ENCODE measurements at places on chromosomes 3 and 15. TPM values are rescaled to one million over a fixed set of nuclear protein-coding genes. Genes with fewer than 3 reads are reported as not detected.

The SLC27A2 gene
- 54.0 TPM for total RNA-seq

The GCNT3 gene
- not detected for total RNA-seq

The CCRL2 gene
- 10.0 TPM for total RNA-seq

The MAPKBP1 gene
- 33.1 TPM for total RNA-seq

The EPHA3 gene
- not detected for total RNA-seq

GRCh38 chr3:171850320-171850959 lies 7.3 kb downstream of the TMEM212 start:
- no peak overlapping the region for H3K27ac ChIP-seq
- H3K36me3 ChIP-seq = peaks cover 7% of the 10 kb centered on the region
- peaks cover 20% of the 10 kb centered on the region for H3K27me3 ChIP-seq
- peaks cover 17% of the 10 kb centered on the region for H3K4me1 ChIP-seq

DNA sequence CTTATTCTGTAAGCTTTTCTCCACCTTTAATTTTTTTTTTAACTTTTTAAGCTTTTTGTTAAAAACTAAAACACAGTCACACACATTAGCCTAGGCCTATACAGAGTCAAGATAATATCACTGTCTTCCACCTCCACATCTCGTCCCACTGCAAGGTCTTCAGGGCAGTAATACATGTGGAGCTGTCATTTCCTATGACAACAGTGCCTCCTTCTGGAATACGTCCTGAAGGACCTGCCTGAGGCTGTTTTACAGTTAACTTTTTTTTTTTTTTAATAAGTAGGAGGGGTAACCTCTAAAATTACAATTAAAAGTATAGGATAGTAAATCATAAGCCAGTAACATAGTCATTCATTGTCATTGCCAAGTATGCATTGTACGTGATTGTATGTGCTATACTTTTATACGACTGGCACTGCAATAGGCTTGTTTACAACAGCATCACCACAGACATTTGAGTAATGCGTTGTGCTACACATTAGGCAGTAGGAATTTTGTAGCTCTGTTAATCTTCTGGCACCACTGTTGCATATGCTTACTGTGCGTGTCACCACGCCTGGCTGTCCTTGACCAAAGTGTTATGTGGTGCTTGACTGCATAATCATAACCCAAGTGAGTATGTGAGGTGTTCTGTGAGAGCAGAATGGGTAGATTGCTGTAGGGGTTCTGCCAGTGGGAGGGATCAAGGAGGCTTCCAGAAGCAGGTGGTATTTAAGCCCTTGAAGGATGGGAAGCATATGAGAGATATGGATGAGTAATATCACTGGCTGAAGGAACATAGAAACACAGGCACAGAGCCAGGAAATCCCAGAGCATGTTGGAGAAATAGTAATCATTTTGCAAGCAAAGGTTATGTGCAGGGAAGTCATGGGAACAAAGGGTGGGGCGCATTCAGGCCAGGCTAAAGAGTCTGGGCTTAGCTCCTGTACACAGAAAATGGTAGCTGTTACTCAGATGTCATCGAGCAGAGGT lies 18.3 kb downstream of the FBXO22 start:
- H3K27me3 ChIP-seq = no peaks in the 10 kb centered on the region
- H3K27ac ChIP-seq = no peak overlapping the region
- H3K36me3 ChIP-seq = peaks cover 51% of the 10 kb centered on the region
- H3K4me3 ChIP-seq = no peak overlapping the region
- no peak for DNase-seq

DNA sequence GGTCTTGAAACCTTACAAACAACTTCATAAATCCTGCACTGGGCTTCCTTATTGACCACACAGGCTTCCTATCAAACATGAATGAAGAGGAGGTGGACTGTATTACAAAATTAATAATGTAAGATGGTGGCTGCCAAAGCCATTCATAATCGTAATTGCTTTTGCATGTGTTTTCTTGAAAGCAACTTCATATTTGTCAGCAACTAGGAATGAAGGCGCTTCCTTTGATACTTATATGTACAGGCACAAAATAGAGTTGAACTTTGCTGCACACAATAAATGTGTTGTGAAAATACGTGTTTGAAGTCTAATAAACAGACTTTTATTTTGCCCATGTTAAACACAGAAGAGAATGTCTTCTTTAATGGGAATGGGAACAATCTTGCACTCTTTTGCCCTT lies 72.1 kb upstream of the OXTR start:
- no peak overlapping the region for H3K27ac ChIP-seq
- H3K27me3 ChIP-seq = no peaks in the 10 kb centered on the region
- H3K4me3 ChIP-seq = no peak overlapping the region

DNA sequence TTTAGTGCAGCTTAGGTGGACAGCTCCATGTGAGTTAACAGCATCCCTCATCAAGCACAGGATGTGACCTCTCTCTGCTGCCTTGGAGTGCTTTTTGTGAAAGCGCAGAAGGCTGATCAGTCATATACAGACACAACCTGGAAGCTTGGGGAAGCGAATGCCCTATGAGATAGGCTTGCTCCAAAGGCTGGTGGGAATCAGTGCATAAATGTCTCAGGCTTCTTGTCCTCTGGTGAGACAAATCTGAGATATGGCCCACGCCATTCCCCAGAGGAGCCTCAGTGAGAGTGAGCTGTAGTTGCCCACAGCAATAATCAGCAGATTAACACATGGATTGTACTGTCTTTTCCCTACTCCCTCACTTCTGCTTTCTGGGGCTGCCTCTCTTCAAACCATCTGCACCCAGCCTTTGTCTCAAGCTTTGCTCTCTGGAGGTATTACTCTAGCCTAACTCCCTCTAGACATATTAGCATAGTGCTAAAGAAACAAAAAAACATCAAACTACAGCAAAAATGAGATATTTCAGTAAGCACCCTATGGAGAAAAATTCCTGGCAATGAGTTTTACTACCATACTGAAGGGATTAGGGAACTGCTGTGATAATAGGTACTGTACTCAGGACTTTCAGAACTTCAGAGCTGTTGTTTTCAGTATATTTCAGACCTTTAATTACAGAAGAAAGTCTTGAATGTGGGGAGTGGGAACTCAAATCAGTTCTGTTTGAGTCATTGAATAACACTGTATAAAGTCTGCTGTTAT lies 113.7 kb downstream of the OXSM start:
- no peaks in the 10 kb centered on the region for H3K36me3 ChIP-seq
- peaks cover 2% of the 10 kb centered on the region for H3K4me1 ChIP-seq
- H3K27ac ChIP-seq = no peak overlapping the region
- no peaks in the 10 kb centered on the region for H3K27me3 ChIP-seq

GRCh38 chr3:59456852-59457485 lies 407.1 kb upstream of the CFAP20DC start:
- peaks cover 24% of the 10 kb centered on the region for H3K36me3 ChIP-seq
- no peak overlapping the region for H3K4me3 ChIP-seq
- peak overlapping the region; percentile 37 for H3K27ac ChIP-seq
- peaks cover 31% of the 10 kb centered on the region for H3K4me1 ChIP-seq

DNA sequence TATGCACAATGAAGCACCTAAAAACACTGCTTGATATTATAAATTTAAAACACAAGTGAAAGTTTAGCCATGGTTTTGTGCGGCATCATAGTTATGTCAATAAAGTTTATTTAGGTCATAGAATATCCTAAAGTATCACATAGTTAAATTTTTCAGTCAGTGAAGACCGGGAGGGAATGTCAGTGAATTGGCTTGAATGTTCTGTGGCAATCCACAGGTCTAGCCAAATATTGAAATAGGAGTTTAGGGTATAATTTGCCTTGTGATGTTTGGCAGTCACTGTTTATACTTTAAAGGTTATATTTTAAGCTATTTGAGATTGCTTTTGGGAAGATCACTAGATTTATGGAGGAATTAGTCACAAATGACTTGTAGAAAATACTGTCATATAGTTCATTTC lies 79.7 kb upstream of the FLNB start:
- no peaks in the 10 kb centered on the region for H3K27me3 ChIP-seq
- no peak overlapping the region for H3K4me3 ChIP-seq
- no peak overlapping the region for H3K27ac ChIP-seq
- peaks cover 25% of the 10 kb centered on the region for H3K36me3 ChIP-seq
- DNase-seq = no peak
- peaks cover 5% of the 10 kb centered on the region for H3K4me1 ChIP-seq

- no peaks in the 10 kb centered on the region for H3K36me3 ChIP-seq
- no peak overlapping the region for H3K27ac ChIP-seq
- no peak overlapping the region for H3K4me3 ChIP-seq
- H3K27me3 ChIP-seq = no peaks in the 10 kb centered on the region
- no peaks in the 10 kb centered on the region for H3K4me1 ChIP-seq
These were observed 18.4 kb upstream of the MITF start for GRCh38 chr3:69720824-69721223.

- no peaks in the 10 kb centered on the region for H3K36me3 ChIP-seq
- no peak overlapping the region for H3K4me3 ChIP-seq
- H3K27ac ChIP-seq = no peak overlapping the region
- DNase-seq = no peak
These were observed 31.7 kb downstream of the GRIP2 start for GRCh38 chr3:14508505-14508819.

DNA sequence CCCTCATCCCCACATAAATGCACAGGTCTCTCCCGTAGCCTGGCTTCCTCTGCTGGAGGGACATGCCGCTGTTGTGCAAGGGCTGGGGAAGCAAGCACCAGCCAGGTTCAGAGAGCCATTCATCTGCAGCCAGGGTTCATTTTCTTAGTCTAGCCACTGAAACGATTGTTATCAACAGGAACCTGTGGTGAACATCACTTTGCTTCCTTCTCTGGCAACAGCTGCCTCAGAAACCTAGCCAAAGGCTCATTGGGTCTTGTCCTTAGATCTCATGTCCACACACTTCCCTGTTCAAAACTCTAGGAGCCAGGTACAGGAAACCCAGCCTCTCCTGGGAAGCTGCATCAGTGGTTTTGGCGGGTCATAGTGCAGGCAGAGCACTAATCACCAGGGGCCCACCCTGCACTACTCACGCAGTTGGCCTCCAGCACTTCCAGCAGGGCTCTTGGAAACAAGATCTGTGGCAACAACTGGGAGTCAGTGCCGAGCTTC lies 47.0 kb downstream of the OXNAD1 start:
- peak overlapping the region; percentile 93 for H3K27ac ChIP-seq
- H3K4me3 ChIP-seq = peak overlapping the region; percentile 53
- peaks cover 73% of the 10 kb centered on the region for H3K36me3 ChIP-seq
- DNase-seq = peak; percentile 81
